Melanocyte of skin (primary cell): ENCODE measurements at places on chromosomes 13 and 19. TPM values are rescaled to one million over a fixed set of nuclear protein-coding genes. Genes with fewer than 3 reads are reported as not detected.

CGB3 gene
- total RNA-seq = not detected in 2 replicates

LRRC8E gene
- 6.0 and 6.8 TPM in 2 replicates for total RNA-seq

IGSF23 gene
- total RNA-seq = not detected in 2 replicates

CCNE1 gene
- 14.2 and 18.0 TPM in 2 replicates for total RNA-seq

HSD17B14 gene
- total RNA-seq = 4.1 and 4.7 TPM in 2 replicates

ACP7 gene
- 2.1 and 2.2 TPM in 2 replicates for total RNA-seq

MBD3L3 gene
- not detected in 2 replicates for total RNA-seq

POLD1 gene
- 26.2 and 30.3 TPM in 2 replicates for total RNA-seq

HIPK4 gene
- 0.36 TPM in 1 of 2 replicates, not detected in the other for total RNA-seq

RDH8 gene
- total RNA-seq = 0.36 and 1.4 TPM in 2 replicates

ITGBL1 gene
- total RNA-seq = 0.73 TPM in 1 of 2 replicates, not detected in the other

WTIP gene
- total RNA-seq = 9.3 TPM in 2 replicates

RNF225 gene
- total RNA-seq = 0.31 and 0.33 TPM in 2 replicates

CTXN1 gene
- 0.34 and 0.73 TPM in 2 replicates for total RNA-seq

CGB2 gene
- total RNA-seq = not detected in 2 replicates

CNN1 gene
- not detected in 2 replicates for total RNA-seq
